ENCODE measurements at places on chromosomes 13 and 19.

GRCh38 chr13:20924758-20925394 lies 22.3 kb upstream of the XPO4 start:
- DNase-seq, result peak; percentile 88

- DNase-seq, result no peak
Observed at GRCh38 chr13:74173822-74174221, 39.6 kb upstream of the KLF12 start.

GRCh38 chr13:34162544-34162933 lies 344.6 kb downstream of the RFC3 start:
- no peak for DNase-seq

- no peak for DNase-seq
Observed at GRCh38 chr13:93289842-93290241, 63.2 kb downstream of the GPC6 start.

- peak; percentile 82 for DNase-seq
Observed at GRCh38 chr19:2474232-2475017, 1.5 kb upstream of the GADD45B start.

GRCh38 chr13:78102741-78103140 lies 184.1 kb upstream of the EDNRB start:
- DNase-seq, result no peak

- DNase-seq, result no peak
Observed at GRCh38 chr19:55656988-55657747, 2.3 kb downstream of the U2AF2 start.

DNA sequence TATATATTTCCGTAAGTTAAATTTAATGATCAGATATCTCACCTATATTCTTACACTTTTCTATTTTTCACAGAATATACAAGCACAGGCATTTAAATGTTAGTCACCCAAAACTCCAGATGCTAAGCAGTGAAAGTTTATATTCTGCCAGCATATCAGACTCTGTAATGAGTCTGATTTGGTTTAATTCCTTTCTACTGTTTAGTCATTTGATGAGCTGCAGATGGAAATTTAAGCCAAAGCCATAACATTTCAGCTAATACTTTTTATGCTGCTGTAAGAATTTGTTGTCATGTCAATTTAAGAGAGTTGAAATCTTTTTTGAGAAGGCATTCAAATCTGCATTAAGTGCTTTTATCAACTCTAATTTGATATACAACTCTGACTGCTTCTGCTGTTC lies 8.0 kb downstream of the FRY start:
- DNase-seq, result no peak

DNA sequence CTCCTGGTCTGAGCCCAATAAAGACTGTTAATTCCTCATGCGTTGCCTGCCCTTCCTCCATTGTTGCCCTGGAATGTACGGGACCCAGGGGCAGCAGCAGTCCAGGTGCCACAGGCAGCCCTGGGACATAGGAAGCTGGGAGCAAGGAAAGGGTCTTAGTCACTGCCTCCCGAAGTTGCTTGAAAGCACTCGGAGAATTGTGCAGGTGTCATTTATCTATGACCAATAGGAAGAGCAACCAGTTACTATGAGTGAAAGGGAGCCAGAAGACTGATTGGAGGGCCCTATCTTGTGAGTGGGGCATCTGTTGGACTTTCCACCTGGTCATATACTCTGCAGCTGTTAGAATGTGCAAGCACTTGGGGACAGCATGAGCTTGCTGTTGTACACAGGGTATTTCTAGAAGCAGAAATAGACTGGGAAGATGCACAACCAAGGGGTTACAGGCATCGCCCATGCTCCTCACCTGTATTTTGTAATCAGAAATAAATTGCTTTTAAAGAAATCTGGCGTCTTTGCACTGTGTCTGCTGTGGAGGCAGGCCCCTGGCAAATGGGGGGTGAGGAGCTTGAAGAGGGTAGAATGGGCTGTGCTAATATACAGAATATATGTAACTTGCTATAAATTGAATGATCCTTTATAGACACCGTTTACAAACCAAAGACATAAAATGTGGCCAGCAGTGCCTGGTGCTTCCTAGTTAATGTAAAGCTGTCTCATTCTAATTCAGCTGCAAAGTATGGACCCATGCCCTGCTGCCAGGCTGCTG lies 4.2 kb upstream of the RPS11 start:
- DNase-seq, result no peak

All from erythroblast (primary cell).